ENCODE measurements at places on chromosomes 7 and 10.

GRCh38 chr10:18483516-18484186, 167.7 kb downstream of the NSUN6 start:
- DNase-seq, result no peak

- DNase-seq, result no peak
Measured at GRCh38 chr7:22088827-22089226, 143.1 kb upstream of the CDCA7L start.

DNA sequence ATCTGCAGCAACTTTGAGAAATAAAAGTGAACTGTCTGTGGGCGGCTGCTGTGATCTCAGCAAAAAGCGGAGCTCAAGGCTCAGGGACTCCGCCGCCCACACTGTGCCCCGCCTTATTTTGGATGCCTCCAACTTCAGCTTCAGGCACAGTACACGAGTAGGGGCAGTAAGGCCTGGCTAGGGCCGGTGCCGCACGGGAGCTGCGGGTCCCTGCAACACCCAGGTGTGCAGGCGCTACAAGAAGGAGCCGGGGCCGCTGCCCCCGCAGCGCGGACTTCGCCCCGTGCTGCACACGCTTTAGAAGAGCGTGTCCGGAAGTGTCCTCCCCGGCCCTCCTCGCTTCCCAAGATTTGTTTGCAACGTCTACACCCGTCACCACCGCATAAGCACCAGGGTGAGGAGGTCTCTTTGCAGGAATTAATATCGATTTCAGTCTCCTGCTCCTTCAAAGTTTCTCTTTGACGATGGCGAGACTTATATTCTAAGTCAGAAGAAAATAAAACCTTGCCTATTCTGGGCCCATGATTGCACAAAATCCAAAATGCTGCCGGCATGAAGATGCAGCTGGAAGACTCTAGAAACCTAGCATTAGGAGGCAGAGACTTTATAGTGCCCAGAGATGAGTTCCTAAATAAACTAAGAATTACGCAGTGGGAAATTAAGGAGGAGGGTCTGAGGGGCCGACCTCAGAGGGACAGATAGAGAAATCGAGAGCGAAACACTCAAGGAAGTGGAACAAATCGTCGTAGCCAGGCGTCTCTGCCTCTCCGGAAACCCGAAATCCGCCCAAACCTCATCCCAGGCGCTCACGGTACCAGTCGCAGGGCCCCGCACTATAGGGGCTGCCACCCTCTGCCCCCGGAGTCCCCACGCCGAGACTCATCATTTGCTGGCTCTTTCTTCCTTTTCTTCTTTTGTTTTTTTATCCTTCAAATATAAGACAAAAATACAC, 6.4 kb downstream of the VAX1 start:
- no peak for DNase-seq

GRCh38 chr7:12961910-12962480, 274.6 kb downstream of the ARL4A start:
- DNase-seq, result no peak

DNA sequence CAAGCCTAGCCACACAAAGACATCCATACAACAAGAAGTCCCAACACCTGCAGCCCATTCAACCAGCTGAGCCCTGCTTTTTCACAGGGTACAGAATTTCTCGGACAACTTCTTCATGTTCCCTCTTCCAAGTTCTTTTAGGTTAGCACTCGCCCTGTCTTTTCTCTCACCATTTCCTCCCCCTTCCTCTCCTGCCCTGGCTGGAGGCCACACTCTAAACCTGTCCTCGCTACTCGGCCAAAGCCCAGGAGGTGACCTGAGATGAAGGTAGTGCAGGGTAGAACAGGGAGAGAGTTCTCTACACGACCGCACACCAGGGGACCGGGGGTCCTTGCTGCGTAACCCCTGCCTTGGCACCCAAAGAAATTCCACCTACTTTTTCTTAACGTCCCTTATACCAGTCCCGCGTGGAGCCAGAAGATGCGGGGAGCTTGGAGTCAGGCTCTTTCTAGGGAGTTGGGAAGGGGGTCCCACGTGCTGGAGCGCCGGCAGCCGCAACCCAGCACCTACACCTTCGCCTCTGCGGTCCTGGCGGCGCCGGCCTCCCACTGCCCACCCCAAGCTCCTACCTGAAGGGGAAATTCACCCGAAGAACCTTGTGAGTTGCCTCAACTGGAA, 16.0 kb upstream of the DLX6 start:
- no peak for DNase-seq

GRCh38 chr7:157542068-157543021, 205.5 kb downstream of the DNAJB6 start:
- no peak for DNase-seq

DNA sequence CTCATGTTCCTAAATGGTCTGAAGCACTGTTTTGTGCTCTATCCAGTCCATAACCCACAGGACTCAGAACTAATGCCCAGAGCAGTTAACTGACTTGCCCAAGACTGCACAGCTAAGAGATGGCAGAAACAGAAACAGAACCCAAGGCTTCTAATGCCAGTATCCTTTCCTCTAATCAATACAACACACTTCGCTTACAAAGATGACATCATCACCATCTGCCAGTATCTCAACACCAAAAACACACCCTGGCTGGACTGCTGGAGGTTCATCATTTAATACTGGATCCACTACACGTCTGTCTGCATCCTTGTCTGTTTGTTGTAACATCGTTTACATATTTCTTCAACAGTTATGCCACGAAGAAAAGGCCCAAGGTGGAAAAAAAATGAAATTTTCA, 165.3 kb downstream of the SFMBT2 start:
- no peak for DNase-seq

DNA sequence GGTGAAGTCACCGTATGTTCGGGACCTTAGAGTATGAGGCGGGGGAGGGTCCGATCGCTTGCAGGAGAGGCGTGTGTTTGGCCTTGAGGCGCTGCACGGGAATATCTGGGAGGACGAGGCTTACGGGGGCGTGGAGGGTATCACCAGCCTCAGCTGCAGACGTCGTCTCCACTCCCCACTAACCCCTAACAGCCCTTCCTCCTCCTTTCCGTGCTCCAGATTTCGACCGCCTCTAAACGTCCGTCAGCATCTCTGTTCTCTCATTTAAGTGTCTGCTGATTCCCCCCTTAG, 23.5 kb upstream of the ZNF12 start:
- DNase-seq, result no peak

DNA sequence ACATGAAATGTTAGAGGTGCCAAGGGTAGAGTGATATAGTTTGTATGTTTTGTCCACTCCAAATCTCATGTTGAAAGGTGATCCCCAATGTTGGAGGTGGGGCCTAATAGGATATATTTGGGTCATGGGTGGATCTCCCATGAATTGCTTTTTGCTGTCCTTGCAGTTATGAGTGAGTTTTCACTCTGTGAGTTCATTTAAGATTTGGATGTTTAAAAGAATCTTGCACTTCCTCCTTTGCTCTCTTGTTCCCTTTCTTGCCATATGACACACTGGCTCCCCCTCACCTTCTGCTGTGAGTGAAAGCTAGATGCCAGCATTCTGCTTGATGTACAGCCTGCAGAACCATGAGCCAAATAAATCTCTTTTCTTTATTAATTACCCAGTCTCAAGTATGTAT, 269.2 kb downstream of the ZWINT start:
- no peak for DNase-seq

GRCh38 chr10:101172741-101173140, 41.6 kb downstream of the TLX1 start:
- DNase-seq, result no peak

- DNase-seq, result peak; percentile 66
Measured at GRCh38 chr10:77873536-77874380, 52.8 kb downstream of the DLG5 start.

GRCh38 chr7:18086165-18087025, 58.7 kb upstream of the PRPS1L1 start:
- peak; percentile 19 for DNase-seq

- DNase-seq, result no peak
Measured at GRCh38 chr10:132792796-132793195, 6.8 kb upstream of the NKX6-2 start.

GRCh38 chr7:76272851-76273497, 29.5 kb upstream of the HSPB1 start:
- DNase-seq, result no peak

DNA sequence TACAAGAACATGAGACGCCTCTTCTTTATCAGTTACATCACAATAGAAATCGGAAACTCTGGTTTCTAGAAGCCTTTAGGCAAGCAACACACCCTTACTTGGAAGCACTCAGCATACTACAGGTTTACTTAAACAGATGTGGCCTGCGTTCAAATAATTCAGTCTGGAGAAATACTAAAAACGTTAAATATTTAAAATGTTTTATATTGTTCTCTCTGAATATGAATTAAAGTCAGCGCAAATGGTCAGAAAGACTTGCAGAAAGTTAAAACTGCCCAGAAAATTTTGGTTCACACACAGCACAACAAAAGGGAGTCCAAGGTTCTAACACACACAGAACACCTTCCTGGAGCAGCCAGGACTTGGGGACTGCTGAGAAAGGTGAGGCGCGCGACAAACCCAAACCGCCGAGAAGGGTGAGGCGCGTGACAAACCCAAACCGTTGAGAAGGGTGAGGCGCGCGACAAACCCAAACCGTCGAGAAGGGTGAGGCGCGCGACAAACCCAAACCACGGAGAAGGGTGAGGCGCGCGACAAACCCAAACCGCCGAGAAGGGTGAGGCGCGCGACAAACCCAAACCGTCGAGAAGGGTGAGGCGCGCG, 25.8 kb downstream of the ESYT2 start:
- DNase-seq, result no peak

GRCh38 chr7:99790407-99790806, 6.4 kb upstream of the CYP3A4 start:
- DNase-seq, result no peak

- no peak for DNase-seq
Measured at GRCh38 chr10:28530751-28531150, 2.2 kb upstream of the WAC start.

DNA sequence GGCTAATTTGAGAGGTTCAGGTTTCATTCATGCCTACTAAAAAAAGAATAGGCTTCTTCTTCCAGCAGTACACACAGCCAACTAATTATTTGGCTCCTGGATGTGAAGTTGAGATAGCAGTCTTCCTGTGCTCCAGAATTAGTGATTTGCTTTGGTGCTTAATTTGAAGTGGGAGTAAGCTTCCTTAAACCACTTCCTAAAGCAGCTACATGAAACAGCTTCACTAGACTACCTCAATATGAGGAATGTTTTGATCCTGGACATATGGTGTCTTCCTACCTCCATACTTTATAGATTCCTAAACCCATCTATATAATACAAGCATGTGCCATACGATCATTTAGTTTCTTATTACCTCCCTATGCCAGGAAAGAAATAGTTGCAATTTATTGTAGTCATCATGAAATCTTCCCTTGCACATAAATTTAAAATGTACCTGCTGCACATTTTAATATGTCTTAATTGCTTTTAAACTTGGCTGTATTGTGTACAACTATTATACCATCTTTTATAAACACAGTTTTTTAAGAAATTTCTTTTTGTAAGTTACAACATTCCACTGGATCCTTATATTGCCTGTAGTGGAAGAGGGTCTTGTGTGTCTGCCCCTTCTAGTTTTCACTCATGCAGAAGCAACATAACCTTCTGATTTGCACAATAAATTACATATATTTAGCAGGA, 8.6 kb downstream of the VIM start:
- DNase-seq, result no peak

DNA sequence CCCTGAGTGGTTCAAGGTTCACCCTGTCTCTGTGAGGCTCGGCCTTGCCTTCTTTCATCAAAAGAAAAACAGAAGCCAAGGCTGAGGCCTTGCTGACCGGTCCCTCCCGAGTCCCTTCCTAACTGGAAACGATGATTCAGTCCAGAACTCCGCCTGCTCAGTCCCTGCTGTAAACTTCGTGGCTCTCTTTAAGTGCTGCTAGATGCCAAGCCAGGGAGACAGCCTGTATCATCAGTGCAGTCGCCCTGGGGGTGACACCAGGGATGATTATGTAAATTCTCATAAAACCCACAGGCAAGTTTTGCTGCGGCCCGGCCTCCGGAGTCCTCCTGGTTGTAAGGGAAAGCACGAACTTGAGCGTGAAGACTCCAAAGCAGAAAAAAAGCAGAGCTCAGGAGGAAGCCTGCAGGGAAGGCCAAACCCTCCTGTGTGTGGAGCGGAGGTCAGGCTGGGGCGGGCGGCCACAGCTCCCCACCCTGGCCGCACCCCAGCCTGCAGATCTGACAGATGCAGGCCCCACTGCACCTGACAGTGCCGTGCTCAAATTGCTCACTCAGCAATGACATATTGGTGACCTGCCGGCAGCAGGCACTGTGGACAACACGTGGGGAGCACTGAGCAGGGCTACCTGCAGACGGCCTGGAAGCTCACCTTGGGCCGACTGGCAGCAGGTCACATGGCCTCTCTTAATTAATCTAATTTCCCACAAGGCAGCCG, 123.4 kb downstream of the DYNC2I1 start:
- no peak for DNase-seq

DNA sequence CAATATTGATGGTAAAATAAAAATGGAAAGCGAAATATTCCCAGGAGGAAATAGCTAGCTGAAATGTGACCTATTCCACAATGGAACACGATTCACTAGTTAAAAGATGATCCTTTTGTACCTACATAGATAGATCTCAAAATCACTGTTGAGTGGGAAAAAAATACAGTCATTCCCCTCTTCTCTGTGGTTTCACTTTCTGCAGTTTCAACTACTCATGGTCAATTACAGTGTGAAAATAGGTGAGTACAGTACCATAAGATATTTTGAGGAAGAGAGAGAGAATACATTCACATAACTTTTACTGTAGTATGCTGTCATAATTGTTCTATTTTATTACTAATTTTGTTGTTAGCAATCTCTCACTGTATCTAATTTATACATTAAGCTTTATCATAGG, 56.0 kb upstream of the COL13A1 start:
- no peak for DNase-seq

DNA sequence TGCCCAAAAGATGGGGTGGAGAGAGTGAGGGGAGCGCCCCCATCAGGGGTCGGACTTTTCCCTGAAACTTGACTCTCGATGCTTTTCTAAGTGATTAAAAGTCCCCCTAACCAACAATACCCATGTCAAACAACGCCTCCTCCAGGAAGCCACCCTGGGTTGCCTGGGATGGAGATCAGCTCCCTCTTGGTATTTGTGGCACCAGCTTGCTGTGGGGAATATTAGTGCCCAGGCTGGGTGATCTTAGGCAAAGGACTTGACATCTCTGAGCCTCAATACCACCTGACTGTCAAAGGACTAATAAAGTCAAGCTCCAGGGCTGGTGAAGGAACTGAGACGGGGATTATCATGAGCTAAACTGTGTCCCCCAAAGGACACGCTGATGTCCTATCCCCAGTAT, 18.2 kb upstream of the ELFN1 start:
- no peak for DNase-seq

DNA sequence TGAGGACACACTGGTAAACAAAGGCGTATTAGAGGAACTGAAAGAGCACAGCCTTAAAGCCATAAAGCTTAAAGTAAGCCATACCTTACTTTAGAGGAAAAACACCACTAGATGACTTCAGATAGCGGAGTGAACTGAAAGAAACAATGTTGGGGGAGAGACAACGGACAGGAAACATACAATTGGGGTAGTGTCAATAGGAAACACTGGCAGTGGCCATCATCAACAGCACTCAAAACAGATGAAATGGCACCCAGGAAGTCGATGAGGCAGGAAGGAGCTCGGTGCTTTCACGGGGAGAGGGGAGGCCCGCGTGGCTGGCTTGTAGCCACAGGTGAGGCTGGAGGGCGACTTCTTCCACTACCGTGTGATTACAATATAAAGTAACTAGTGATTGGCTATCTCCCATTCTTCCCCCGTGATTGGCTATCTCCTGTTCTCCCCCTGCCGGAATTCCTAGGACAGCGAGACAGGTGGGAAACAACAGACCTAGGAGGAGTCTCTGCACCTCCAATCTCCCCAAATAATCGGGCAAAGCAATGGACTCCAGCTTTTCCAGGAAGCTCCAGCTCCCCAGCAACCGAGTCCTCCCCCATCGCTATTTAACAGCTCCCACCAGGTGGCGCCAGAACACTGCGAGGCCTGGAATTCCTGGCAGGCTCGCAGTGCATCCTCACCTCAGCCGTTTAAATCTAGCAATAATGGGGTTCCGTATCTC, 2.4 kb upstream of the TAS2R38 start:
- peak; percentile 30 for DNase-seq
